ENCODE measurements at places on chromosomes 6 and 20.

DNA sequence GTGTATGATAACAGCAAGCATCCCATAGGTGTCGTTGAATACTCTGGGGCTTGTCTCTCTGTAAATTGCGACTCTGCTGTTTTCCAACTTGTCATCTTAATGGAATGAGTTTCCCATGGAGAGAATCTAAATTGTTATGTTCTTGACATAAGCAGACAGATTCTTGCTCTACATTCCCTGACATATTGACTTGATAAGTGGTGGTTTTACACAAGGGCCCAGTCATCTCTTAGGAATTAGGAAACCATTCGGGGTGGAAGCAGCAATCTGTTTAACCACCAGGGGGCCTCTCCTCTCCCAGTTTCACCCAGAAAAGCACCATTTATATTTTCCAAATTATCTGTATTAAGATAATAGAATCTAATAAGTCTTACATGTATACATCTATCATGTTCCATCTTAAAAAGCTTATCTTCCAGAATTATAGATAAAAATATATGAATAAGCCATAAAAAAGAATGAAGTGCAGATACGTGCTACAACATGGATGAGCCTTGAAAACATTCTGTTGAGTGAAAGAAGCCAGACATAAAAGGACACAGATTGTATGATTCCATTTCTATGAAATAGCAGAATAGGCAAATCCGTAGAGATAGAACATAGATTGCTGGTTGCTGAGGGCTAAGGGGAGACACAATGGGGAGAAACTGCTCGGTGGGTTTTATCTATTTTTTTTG lies 23.1 kb upstream of the MROH8 start:
- no peak for DNase-seq

GRCh38 chr20:20755231-20755630 lies 42.8 kb upstream of the RALGAPA2 start:
- DNase-seq, result no peak

GRCh38 chr6:116364321-116364720 lies 6.4 kb upstream of the DSE start:
- no peak for DNase-seq

- DNase-seq, result no peak
These were observed 13.2 kb downstream of the SYTL3 start for GRCh38 chr6:158662954-158663624.

DNA sequence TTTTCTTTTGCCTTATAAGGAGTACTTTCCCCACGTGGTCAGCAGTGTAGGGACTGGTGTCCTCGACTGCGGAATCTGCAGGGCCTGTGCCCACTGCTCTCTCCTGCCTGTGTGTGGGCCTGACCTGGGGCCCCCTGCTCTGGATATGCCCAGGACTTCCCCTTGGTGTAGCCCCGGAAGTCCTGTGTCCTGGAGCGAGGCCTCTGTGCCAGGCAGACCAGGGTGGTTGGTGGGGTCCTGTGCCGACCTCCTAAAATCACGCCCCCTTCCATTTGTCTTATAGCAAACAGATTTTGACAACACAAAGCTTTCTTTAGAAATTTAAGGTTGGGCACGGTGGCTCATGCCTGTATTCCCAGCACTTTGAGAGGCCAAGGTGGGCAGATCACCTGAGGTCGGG lies 64.2 kb downstream of the DLL1 start:
- DNase-seq, result no peak

- DNase-seq, result no peak
These were observed 37.5 kb downstream of the SASH1 start for GRCh38 chr6:148379966-148380713.

DNA sequence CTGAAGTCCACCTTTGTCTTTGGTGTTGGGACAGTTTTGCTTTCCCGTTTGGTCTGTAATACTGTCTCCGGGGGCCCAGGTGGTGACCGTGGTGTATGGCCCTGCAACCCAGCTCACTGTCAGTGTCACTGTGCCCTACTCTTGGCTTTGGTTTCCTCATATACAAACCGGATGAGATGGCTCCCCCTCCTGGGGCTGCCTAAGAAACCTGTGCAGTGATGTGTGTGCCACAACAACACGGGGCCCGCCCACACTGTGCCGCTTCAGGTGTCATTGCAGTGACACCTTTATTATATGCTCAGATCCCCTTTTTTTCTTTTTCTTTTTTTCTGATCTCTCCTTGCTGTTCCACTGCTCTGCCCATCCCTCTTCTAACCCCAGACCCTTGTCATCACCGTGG lies 73.9 kb downstream of the RAMACL start:
- DNase-seq, result no peak

- DNase-seq, result no peak
These were observed 41.6 kb upstream of the MRPS10 start for GRCh38 chr6:42259286-42259685.

- no peak for DNase-seq
These were observed 9.4 kb upstream of the COL9A1 start for GRCh38 chr6:70312165-70312745.

DNA sequence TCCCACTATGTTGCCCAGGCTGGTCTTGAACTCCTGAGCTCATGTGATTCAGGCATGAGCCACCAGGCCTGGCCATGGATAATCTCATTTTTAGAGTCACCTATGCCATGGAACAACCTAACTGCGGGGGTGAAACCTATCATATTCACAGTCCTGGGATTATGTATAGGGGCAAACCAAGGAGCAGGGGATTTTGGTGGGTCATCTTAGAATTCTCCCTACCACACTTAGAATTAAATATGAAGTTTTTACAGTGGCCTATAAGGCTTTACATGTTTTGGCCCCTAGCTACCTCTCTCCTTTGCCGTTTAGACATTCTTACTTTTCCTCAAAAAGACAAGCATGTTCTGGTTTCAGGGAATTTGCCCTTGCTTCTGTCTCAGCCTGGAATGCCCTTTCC lies 20.6 kb upstream of the VEGFA start:
- DNase-seq, result no peak

DNA sequence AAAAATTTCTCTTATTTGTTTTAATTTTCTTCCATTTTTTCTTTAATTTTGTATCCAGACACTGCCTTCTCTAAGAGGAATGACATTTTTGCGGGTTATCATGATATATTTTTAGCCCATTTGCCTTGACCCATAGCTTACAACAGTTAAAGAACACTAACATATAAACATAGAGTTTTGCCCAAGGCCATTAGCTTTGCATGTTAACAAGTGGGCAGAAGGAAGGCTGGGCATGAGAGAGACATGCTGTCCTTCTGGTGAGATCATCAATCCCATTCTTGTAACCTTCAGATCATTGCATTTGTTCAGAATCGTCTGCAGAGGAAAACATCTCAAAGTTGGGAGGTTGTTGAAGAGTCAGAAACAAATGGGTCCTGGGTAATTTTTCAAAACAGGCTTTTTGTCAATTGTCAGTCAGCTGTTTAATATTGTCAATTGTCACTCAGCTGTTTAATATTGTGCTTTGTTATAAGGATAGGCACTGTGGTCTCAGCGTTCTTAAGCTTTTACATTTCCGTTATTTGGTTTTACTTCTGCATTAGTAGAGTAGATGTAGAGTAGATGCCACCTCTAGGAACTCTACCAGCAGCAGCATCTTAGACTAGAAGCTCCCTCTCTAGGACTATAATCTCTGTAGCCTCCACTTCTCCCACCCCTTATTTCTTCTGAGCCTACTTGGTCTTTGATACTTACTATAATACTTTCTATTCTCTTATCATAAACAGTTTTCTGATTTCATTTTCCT lies 243.1 kb downstream of the ESR1 start:
- DNase-seq, result no peak
